ENCODE measurements at places on chromosomes 13 and 19.

GRCh38 chr19:1177322-1178114, 3.5 kb upstream of the SBNO2 start:
- no peak for DNase-seq

- DNase-seq, result peak; percentile 16
These were observed 778 bp downstream of the ZNF230 start for GRCh38 chr19:44003461-44004009.

DNA sequence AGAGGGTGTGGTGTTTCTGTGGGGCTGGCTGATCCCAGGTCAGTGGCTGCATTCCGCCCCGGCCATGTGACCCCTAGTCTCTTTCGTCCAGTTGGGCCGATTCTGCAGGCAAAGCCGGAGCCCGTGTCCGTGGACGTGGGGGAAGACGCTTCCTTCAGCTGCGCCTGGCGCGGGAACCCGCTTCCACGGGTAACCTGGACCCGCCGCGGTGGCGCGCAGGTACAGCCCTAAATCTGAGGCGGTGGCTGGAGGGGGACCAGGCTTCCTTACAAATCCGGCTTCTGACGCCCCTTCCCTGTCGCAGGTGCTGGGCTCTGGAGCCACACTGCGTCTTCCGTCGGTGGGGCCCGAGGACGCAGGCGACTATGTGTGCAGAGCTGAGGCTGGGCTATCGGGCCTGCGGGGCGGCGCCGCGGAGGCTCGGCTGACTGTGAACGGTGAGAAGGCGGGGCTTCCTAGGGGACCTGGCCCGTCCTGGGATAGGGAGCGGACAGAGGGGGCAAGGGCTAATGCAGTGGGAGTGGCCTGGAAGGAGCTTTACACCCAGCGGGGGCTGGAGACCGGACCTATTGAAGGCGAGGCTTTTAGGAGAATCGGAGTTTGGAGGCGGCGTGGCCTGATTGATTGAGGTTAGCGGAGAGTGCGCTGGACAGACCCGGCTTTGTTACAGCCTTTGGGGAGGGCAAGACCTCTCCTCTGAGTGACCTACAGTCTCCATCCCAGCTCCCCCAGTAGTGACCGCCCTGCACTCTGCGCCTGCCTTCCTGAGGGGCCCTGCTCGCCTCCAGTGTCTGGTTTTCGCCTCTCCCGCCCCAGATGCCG, 4.3 kb downstream of the KIRREL2 start:
- DNase-seq, result no peak

DNA sequence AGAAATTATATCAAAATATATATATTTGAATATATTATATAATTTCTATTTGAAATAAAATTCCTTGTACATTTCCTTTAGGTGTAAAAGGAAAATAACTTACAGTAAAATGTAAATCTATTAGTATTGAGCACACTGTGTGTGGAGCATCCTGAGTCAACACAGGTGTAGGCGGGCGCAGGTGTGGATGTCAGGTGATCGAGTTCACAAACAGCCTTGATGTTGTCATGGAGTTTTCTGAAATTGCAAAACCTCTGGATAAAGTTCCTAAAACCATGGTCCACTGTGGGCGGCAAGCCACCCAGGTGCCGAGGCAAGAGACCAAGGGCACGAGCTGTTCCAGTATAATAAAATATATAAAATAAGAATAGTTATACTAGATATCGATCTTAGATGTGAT, 27.7 kb upstream of the MCF2L start:
- no peak for DNase-seq

DNA sequence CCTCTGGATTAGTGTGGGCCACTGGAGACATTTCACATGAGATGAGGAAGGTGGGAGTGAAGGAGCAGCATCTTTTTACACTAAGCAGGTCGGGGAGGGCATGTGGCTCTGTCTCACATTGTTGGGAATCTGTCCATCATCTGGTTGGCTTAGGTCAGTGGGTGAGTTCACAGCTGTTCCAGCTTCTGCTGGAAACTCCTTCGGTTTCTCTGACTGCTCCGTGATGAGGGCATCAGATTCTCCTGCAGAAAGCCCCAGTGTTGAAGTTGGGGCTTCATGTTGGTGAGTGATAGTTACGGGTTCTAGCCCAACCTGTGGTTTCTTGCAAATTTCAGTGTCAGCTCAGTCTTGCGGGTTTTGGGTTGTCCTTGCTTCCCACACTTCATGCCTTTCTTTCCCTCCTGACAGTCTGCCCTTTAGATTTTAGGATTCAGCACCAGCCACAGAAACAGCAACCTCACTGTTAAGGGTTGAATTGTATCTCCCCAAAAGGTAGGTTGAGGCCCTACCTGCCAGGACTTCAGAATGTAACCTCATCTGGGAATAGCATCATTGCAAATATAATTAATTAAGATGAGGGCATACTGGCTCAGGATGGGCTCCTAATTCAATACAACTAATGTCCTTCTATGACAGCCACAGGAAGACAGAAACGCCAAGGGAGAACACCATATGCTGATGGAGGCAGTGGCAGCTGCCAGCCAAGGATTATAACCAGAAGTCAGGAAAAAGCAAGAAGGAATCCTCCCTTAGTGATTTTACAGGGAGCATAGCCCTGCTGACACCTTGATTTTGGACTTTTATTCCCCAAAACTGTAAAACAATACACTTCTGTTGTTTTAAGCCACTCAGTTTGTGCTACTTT, 7.6 kb upstream of the ALOX5AP start:
- DNase-seq, result no peak

DNA sequence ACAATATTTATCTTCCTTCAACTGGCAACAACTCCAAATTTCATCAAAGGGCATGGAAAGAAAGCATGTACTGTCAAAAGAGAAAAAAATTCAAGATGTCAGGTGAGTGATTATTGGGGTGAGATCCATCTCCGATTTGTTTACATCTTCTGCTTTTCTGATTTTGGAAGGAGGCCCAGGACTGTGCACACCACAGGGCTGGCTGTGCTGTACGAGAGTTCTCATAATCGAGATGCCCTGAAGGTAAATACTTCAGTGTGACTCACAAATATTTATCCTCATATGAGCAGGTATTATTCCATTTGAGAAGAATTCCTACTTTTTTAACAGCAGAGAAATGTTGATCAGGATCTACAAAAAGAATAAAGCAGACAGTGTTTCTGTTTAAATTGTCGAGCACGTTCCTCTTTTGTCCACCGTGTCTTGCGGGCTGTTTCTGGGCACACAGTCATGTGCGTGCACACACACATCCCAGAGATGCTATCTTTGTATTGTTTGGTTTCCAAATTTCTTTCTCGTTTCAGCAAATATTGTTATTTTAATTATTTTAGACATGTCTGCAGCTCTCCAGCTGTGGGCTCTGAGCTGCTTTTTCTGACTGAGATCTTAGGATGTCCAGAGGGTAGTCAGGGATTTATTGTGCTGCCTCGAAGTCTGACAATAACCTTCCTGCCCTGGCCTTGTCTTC, 103.8 kb downstream of the KL start:
- DNase-seq, result no peak

- no peak for DNase-seq
These were observed 12.0 kb downstream of the KASH5 start for GRCh38 chr19:49400029-49400428.

DNA sequence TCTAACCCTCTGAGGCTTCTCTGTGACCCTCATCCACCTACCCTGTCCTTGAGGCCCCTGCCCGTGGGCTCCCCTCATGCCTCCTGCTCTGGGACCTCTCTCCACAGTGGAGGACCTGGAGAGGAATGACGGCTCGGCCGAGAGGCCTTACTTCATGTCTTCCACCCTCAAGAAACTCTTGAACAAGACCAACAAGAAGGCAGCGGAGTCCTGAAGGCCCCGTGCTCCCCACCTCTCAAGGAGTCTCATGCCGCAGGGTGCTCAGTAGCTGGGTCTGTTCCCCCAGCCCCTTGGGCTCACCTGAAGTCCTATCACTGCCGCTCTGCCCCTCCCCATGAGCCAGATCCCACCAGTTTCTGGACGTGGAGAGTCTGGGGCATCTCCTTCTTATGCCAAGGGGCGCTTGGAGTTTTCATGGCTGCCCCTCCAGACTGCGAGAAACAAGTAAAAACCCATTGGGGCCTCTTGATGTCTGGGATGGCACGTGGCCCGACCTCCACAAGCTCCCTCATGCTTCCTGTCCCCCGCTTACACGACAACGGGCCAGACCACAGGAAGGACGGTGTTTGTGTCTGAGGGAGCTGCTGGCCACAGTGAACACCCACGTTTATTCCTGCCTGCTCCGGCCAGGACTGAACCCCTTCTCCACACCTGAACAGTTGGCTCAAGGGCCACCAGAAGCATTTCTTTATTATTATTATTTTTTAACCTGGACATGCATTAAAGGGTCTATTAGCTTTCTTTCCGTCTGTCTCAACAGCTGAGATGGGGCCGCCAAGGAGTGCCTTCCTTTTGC, 10.8 kb upstream of the ILF3 start:
- no peak for DNase-seq

- no peak for DNase-seq
These were observed 12.3 kb upstream of the BSG start for GRCh38 chr19:560121-560520.

DNA sequence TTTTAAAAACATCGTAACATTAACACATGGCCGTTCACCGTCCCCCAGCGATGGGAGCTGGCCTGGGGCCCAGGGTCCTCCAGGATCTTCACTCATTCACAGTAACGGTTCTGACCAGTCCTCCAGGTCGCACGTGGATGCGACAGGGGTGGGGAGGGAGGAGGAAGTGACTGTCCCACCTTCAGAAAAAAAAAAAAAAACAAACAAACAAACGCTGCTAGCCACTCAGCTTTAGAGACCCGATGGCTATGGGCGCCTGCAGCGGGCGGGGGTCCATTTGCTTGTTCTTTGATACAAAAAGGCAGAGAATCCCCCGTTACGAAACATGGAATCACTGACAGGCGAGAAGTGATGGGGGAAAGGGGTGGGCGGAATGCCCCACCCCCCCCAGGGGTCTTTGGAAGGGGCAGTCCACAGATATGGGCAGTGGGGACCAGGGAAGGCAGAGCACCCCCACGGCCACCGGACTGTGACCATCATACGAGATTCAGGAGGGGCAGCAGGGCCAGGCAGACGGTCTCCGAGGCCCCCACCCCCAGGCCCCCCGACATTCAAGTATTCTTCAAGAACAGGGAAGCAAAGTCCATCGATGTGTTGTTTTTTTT, 13.3 kb downstream of the MKNK2 start:
- DNase-seq, result no peak

DNA sequence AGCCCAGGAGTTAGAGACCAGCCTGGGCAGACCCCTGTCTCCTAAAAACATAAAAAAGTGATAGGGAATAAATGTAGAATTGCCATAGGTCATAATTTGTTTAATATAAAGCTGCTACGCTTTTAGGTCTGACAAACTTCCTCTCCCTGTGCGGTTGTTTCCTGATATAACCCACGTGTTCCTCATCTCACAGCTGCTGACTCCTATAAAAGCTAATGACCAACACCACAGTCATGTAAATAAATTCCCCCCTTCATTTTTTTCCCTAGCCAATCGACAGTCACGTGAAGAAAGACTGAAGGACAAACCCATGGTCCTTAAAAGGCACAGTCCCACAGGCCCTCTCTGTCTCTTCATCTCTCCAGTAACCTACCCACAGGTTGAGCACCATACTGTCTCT, 27.5 kb downstream of the ZNF266 start:
- DNase-seq, result no peak

- DNase-seq, result no peak
These were observed 1832.8 kb upstream of the MIR17HG start for GRCh38 chr13:89514534-89515312.

GRCh38 chr13:50745542-50746115, 97.9 kb downstream of the DLEU7 start:
- no peak for DNase-seq

- no peak for DNase-seq
These were observed 61.0 kb upstream of the SHISA2 start for GRCh38 chr13:26112843-26113242.

GRCh38 chr19:3565139-3565538, 7.6 kb upstream of the HMG20B start:
- DNase-seq, result no peak

DNA sequence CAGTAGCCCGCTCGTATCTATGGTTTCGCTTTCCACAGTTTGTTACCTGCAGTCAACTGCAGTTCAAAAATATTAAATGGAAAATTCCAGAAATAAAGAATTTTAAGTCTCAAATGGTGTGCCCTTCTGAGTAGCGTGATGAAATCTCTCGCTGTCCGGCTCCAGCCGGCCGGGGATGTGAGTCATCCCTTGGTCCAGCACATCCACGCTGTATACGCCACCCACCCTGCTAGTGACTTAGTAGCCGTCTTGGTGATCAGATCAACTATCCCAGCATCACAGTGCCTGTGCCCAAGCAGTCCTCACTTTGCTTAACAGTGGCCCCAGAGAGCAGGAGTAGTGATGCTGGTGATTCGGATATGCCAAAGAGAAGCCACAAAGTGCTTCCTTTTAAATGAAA, 40.0 kb downstream of the ZNF331 start:
- DNase-seq, result no peak

DNA sequence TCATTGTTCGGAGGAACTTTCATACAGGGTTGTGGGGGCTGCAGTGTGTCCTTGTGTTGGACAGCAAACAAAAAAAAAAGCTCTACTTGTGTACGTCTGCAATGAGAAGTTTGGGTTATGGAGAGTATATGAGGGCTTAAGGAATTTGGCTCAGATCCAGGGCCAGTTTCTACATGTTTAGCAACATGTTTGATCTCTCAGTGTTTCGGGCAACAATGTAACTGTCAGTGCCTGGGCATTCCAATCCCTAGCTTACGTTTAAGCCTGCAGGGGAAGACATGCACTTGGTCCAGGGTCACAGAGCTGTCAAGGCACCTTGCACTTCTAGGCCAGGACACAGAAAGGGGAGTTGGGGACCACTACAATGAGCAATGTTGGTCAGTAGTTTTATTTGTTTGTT, 13.9 kb downstream of the ZNF543 start:
- DNase-seq, result no peak

DNA sequence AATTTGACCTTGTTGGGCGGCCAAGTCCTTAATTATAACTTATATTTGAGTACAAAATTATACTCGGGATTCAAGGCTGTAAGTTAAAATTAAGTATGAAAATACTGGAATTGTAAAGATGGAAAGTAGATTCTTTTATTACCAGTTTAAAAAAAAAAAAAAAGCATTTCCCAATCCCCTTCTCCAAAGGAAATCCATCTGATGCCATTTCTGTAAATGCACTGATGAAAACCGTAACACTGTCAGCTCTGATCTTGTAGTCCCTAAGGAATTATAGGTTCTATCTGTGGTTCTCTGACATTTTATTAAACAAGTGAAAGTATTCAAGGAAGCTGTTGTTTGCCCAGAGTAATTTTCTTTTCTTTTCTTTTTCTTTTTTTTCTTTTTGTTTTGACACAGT, 41.6 kb upstream of the HNRNPA1L2 start:
- DNase-seq, result no peak

- no peak for DNase-seq
These were observed 132.8 kb upstream of the SPRY2 start for GRCh38 chr13:80473695-80474094.

Data from stimulated activated naive CD8-positive, alpha-beta T cell treated with anti-CD3 and anti-CD28 coated beads, Interleukin-15, Interleukin-2, amounts not matched to agents 100 U/mL and 50 U/mL, for 24 hours (primary cell).